ENCODE measurements at places on chromosomes 12 and 14. TPM values are rescaled to one million over a fixed set of nuclear protein-coding genes. Genes with fewer than 3 reads are reported as not detected.
A peak's percentile ranks its signal among the peaks of the same experiment; 100 is the strongest.

DNA sequence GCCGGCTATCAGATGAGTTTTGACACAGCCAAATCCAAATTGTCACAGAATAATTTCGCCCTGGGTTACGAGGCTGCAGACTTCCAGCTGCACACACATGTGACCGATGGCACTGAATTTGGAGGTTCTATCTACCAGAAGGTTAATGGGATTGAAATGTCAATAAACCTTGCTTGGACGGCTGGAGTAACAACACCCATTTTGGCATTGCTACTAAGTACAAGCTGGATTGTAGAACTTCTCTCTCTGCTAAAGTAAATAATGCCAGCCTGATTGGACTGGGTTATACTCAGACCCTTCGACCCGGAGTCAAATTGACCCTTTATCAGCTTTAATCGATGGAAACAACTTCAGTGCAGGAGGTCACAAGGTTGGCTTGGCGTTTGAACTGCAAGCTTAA, 100.2 kb upstream of the EVL start:
- no peak overlapping the region for H3K27ac ChIP-seq
- H3K27me3 ChIP-seq: peaks cover 11% of the 10 kb centered on the region
- no peaks in the 10 kb centered on the region for H3K36me3 ChIP-seq
- H3K4me3 ChIP-seq: no peak overlapping the region
- peaks cover 5% of the 10 kb centered on the region for H3K4me1 ChIP-seq

DHRS2 gene
- not detected for total RNA-seq

SLC8A3 gene
- total RNA-seq: 0.13 TPM

GRCh38 chr14:106844608-106845285, 1318.4 kb downstream of the TMEM121 start:
- no peaks in the 10 kb centered on the region for H3K4me1 ChIP-seq
- DNase-seq: no peak
- peak overlapping the region; percentile 18 for H3K4me3 ChIP-seq
- H3K27ac ChIP-seq: no peak overlapping the region
- peaks cover 9% of the 10 kb centered on the region for H3K36me3 ChIP-seq
- no peaks in the 10 kb centered on the region for H3K27me3 ChIP-seq

DNA sequence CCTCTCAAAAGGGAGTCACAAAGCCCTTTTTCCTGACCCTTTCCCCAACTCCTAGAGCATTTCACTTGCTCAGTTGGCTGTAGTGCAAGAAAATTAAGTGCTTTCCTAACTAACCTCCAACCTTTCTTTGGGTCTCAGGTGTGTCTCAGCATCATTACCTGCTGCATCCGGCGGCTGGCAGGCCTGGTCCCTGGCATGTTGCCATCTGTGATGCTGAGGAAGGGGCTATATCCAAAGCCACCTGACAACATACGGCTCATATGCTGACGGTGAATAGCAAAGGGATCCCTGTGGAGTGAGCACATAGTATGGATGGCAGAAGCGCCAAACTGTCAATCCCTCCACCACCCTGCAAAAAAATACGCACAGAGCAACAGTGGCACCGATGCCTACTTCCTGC, 1.2 kb downstream of the MLF2 start:
- peaks cover 5% of the 10 kb centered on the region for H3K27me3 ChIP-seq
- H3K4me1 ChIP-seq: peaks cover 14% of the 10 kb centered on the region
- peak overlapping the region; percentile 98 for H3K4me3 ChIP-seq
- H3K27ac ChIP-seq: no peak overlapping the region

ACOT4 gene
- 0.44 TPM for total RNA-seq

DNA sequence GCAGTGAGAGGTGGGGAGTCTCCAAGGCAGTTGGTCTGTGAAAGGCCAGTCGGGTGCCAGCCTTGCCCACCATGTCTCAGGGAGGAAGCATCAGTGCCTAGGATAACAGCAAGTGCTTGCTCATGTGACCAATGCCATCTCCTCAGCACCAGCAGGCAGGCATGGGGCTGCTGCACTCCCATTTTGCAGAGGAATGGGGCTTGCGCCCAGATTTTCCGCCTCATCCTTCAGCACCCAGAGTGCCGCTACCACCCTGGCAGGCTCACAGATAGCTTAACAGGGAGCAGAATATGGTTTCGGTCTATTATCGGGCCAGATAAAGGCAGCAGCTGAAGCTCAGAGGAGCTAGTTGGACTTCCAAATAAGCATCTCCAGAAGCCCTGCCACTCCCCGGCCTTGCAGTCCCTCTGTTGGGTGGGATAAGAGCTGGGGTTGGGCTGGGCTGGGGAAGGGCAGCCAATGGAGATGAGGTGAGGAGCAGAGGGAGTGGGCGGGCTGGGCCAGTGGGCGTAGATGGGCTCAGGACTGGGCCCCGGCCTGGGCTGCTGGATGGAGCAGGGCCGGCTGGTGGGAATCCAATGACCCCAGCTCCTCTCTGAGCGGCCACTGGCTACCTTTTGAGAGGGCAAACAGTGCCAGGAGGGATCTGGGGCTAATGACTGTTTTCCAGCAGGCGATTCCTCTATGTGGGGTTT, 8.4 kb upstream of the KRT80 start:
- no peak for DNase-seq
- no peak overlapping the region for H3K27ac ChIP-seq
- H3K36me3 ChIP-seq: peaks cover 4% of the 10 kb centered on the region
- no peak overlapping the region for H3K4me3 ChIP-seq
- peaks cover 39% of the 10 kb centered on the region for H3K4me1 ChIP-seq
- H3K27me3 ChIP-seq: peaks cover 12% of the 10 kb centered on the region

GLT1D1 gene
- total RNA-seq: 0.44 TPM

DNA sequence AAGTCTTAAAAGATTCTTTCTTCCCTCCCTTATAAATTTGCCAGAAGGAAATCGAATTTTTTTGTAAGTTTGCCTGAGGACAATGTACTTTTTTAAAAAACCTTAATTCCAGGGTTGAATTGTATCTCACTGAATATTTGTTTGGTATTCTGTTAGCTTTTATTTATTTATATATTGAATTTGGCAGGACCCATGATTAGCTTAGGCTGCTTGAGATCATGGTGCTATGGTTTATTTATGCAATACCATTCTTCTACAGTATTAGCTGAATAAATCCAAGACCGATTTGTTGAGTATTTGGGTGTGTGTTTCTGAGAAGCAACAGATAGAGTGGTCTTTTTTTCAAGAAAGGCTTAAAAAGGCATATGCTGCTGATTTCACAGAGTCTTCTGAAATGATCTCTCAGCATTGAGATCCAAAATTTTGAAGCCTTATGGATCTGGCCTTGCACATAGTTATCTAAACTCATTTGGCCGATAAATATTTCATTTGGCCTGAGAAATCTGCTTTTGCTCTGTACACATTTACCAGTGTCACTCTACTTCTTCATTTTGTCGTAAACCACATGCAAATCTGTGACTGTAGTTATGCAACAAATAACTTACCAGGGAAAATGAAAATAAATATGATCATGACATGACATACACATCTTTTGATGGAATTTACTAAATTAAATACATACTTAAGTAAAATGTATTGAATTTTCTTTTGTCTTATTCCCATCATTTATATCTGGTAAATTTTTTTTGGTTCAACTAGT, 265.8 kb upstream of the FLRT2 start:
- H3K27me3 ChIP-seq: peaks cover 1% of the 10 kb centered on the region
- no peak for DNase-seq
- H3K4me3 ChIP-seq: no peak overlapping the region
- H3K4me1 ChIP-seq: no peaks in the 10 kb centered on the region

DNA sequence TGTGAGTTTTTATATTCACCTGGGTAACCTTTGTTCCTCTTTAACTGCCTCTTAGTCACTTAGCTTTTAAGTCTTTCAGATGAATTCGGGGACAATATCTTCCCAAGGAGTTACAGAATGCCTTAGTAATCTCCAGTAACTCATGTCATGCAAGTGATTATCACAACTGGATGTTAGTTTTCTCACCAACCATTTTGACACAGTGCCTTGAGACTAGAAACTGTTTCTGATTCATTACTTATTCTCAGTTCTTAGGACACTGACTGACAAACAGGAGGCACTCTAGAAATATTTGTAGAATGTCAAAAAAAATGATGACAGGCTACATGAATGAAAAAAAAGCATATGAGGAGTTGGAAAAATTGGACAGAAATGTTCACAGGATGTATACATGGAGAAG, 335.1 kb downstream of the ACSS3 start:
- H3K4me1 ChIP-seq: peaks cover 9% of the 10 kb centered on the region
- no peak overlapping the region for H3K27ac ChIP-seq
- no peaks in the 10 kb centered on the region for H3K27me3 ChIP-seq
- no peak overlapping the region for H3K4me3 ChIP-seq
- no peaks in the 10 kb centered on the region for H3K36me3 ChIP-seq
- DNase-seq: no peak

DNA sequence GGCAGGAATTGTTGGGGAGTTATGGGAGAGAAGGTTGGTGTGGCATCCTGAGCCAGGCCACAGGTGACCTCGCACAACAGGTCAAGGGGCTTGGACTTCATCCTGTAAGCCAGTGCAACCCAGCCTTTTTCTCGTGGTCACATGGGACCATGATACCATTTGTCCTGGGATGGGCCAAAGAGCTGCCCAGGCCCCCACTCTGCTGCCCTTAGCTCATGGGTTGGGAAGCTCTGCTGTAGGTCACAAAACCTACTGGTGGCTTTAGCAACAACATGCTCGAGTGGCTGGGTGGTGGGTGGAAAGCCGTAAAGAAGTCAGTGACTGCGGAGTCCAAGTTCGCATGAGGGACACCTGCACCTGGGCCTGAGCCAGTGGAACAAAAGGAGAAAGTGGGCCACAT, 4.6 kb downstream of the CLMN start:
- DNase-seq: no peak
- H3K4me1 ChIP-seq: peaks cover 5% of the 10 kb centered on the region
- H3K27ac ChIP-seq: no peak overlapping the region
- H3K36me3 ChIP-seq: no peaks in the 10 kb centered on the region

STAC3 gene
- 3.3 TPM for total RNA-seq

GLIPR1L1 gene
- total RNA-seq: not detected

GRCh38 chr12:30976206-30976605, 49.7 kb downstream of the TSPAN11 start:
- H3K36me3 ChIP-seq: no peaks in the 10 kb centered on the region
- peaks cover 20% of the 10 kb centered on the region for H3K4me1 ChIP-seq
- H3K27ac ChIP-seq: no peak overlapping the region
- H3K27me3 ChIP-seq: peaks cover 20% of the 10 kb centered on the region

All from endothelial cell (in vitro differentiated cells).